ENCODE measurements at places on chromosomes 6 and 20. TPM values are rescaled to one million over a fixed set of nuclear protein-coding genes. Genes with fewer than 3 reads are reported as not detected.

Gene CDH26
- total RNA-seq, result 0.73 TPM

Gene ABHD16B
- total RNA-seq, result not detected

Gene POU3F2
- under 0.01 TPM for total RNA-seq

Gene CHRNA4
- total RNA-seq, result not detected

Gene CCM2L
- 0.42 TPM for total RNA-seq

Gene OLIG3
- not detected for total RNA-seq

Gene SLC4A11
- 0.21 TPM for total RNA-seq

Measured in mononuclear cell (primary cell).